ENCODE measurements at places on chromosomes 2 and 18.

GRCh38 chr2:189952536-189953109, 109.9 kb downstream of the MSTN start:
- no peak for DNase-seq

- DNase-seq = no peak
Observed at GRCh38 chr2:28528206-28528605, 32.3 kb downstream of the PLB1 start.

- no peak for DNase-seq
Observed at GRCh38 chr2:170689481-170689880, 25.7 kb upstream of the SP5 start.

GRCh38 chr2:188315750-188316149, 24.1 kb downstream of the GULP1 start:
- DNase-seq = no peak

- DNase-seq = no peak
Observed at GRCh38 chr2:75007819-75008218, 49.4 kb downstream of the POLE4 start.

GRCh38 chr2:20214566-20215182, 10.3 kb downstream of the SDC1 start:
- no peak for DNase-seq

GRCh38 chr2:15640261-15640711, 48.6 kb downstream of the DDX1 start:
- DNase-seq = no peak

- no peak for DNase-seq
Observed at GRCh38 chr2:207044379-207045362, 105.4 kb downstream of the CPO start.

All from CD4-positive, alpha-beta T cell treated with Interferon alpha-2 for 1 hour (primary cell).